ENCODE measurements at places on chromosomes 1 and 21.

- DNase-seq: no peak
Measured at GRCh38 chr1:168281603-168282325, 1.1 kb downstream of the TBX19 start.

GRCh38 chr1:40977716-40978115 is 1.8 kb upstream of the CTPS1 start:
- no peak for DNase-seq

- no peak for DNase-seq
Measured at GRCh38 chr1:93579891-93580290, 101.7 kb downstream of the BCAR3 start.

DNA sequence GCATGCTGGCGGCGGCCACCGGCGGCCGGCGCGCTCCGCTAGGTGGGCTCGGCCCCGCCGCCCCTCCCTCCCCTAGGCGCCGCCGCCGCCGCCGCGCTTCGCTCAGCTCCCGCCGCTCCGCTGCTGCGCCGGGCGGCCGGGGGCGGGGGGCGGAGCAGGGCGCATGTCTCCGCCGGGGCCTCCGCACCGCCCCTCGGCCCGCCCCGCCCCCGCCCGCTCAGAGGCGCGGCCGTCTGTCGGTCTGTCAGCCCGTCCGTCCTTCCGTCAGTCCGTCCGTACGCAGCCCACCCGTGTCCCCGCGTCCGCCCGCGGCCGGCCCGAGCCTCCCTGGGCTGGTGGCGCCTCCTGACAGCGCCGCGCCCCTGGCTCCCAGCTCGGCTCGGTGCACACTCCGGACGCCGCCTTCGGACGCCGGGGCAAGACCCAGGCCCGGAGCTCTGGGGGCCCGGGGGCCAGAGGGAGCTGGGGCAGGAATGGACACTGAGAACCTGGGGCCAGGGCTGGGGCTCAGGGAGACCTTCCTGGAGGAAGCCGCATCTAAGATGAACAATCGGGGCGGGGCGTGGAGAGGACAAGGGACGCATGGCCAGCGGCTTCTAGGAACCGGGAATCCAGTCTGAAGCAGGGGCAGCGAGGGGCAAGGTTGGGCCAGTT is at the start of gene GPR153:
Gene GPR153 (minus strand): TSS at position 138 of the 654 bp plus-strand sequence. CDS start 6,193 bp downstream, outside the sequence.
- DNase-seq: no peak

- DNase-seq: no peak
Measured at GRCh38 chr1:202090994-202091393, 31.7 kb upstream of the GPR37L1 start.

GRCh38 chr1:119133987-119134386 is 6.5 kb downstream of the WARS2 start:
- no peak for DNase-seq

- DNase-seq: peak; percentile 28
Measured at GRCh38 chr1:32753532-32754316, 51.2 kb upstream of the SYNC start.

DNA sequence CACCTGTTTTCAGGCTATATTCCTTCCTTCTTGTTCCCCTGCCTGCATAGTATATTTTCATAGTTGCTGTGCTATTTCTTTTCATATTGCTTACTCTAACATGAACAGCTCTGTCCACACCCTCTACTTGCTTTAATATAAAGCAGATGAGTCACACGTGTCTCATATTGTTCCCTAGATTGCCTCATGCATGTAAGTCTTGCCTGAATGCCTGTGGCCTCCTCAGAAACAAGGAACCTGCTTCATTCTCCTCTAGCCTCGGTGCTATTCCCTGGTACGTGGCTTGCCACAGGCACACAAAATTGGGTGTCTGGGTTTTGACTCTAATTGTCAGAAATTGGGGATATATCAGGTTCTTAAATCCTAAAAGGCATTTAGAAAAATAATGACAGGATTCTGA is 16.5 kb upstream of the PKP1 start:
- DNase-seq: no peak

- no peak for DNase-seq
Measured at GRCh38 chr21:42330380-42331371, 15.5 kb upstream of the TFF3 start.

DNA sequence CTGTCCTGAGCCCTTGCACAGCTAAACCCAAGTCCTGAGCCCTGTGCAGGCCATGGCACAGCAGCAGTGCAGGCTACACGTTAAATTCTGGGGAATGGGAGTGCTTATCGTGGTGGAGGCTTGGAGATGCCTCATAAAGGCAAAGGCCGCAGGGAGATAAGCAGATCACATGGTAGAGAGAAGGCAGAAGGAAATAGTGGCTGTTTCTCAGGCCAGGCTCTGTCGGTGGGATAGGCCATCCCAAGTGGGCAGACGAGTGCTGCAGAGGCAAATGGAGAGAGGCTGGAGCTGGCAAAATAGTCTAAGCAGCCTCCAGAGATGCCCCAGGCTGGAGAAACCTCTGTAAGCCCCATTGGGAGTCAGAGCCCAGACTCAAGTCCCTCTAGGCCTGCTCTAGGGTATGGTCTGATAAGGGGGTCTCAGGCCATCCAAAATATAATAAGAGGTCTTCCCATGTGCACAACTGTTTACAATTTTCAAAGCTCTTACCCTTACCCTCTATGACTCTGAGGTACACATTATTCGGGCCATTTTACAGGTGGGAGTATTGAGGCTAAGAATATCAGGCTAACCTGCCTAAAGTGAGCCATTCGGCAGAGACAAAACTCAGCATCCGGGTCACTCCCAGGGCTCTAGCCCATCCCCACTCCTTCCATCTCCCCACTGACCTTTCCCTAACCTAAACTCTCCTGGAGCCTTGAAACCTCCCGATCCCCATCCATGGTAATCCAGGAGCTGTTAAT is 79.6 kb downstream of the NKAIN1 start:
- DNase-seq: no peak

GRCh38 chr1:83900524-83900923 is 98.4 kb downstream of the TTLL7 start:
- no peak for DNase-seq

DNA sequence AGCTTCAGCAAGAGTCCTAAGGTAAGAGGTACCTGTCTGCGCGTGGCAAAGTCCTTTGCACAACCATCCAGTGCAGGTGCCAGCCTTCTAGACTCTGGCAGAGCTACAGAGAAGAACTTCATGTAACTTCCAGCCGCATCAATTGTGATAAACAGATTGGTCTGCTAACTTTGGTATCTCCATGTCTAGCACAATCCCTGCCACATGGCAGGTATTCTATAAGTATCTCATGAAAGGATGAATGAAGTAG is 29.8 kb downstream of the CD48 start:
- DNase-seq: no peak

- DNase-seq: no peak
Measured at GRCh38 chr1:167839009-167839408, 74.9 kb downstream of the ADCY10 start.

DNA sequence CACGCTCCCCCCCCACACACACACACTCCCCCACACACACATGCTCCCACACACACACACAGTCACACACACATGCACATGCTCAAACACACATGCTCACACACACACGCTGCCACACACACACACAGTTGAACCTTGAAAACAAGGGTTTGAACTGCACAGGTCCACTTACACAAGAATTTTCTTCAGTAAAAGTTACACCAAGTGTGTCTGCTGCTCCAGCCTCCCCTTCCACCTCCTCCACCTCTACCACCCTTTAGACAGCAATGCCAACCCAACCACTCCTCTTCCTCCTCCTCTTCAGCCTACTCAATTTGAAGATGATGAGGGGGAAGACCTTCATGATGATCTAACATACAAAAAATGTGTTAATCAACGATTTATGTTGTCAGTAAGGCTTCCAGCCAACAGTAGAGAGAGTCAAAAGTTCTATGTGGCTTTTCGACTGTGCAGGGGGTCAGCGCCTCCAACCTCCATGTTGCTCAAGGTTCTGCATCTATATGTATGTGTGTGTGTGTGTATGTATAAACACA is 26.8 kb downstream of the HSF2BP start:
- DNase-seq: no peak

GRCh38 chr21:46095083-46095719 is 2.7 kb upstream of the COL6A2 start:
- no peak for DNase-seq

DNA sequence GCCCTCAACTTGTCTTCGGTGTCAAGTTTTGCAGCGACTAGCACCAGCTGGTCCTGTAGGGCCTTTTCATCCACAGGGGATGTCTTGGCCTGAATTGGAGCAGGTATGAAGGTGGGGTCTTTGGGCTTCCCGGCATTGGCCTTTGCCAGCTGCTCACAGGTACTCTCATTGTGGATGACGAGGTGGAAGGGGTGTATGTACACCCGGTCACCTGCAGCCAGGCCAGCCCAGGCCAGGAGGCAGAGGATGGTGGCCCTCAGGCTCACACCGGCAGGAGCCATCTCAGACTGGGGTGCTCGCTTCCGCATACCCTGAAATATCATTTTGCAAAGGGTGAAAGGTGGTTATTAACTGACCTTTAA is 3.4 kb downstream of the AGT start:
- no peak for DNase-seq

DNA sequence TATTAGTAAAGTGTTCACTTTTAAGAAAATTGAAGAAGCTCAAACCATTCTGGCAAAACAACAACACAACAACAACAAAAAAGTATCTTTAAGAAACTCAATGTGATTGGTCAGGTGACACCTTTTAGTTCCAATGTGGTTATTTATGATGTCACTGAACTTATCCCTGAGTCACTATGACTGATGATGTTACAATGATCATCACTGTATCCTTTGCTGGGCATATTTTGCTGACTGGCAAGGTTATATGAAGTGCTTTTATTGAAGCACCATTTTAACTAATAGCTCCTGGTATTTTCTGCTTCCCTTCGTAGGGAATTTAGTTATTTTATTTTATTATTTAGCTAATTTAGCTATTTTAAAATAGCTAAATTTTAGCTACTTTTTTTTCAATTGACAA is at the start of gene TEX50:
Gene TEX50 (plus strand): TSS at position 223 of the 400 bp plus-strand sequence. CDS start 184 bp downstream, outside the sequence.
- DNase-seq: no peak

- no peak for DNase-seq
Measured at GRCh38 chr1:52633291-52633754, 355 bp downstream of the SHISAL2A start.

GRCh38 chr1:204337036-204337429 is 22.7 kb downstream of the PLEKHA6 start:
- DNase-seq: no peak

DNA sequence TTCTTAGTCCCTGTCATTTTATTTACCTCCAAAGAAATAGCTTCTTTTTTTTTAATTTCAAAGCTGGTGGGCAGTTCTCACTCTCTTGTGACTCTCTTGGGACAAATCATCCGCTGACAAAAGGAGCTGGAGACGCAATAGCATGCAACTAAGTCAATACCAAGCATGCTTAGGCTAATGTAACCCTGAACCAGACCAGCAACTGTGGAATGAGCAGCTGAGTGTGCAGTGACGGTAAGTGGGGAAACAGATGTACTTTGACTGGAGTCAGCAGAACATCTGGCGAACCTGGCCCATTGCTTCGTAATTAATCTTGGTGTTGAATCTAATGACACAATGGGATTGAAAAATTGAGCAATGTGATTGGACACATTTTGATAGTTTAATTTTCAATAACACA is 280.7 kb upstream of the PLXNA2 start:
- no peak for DNase-seq

DNA sequence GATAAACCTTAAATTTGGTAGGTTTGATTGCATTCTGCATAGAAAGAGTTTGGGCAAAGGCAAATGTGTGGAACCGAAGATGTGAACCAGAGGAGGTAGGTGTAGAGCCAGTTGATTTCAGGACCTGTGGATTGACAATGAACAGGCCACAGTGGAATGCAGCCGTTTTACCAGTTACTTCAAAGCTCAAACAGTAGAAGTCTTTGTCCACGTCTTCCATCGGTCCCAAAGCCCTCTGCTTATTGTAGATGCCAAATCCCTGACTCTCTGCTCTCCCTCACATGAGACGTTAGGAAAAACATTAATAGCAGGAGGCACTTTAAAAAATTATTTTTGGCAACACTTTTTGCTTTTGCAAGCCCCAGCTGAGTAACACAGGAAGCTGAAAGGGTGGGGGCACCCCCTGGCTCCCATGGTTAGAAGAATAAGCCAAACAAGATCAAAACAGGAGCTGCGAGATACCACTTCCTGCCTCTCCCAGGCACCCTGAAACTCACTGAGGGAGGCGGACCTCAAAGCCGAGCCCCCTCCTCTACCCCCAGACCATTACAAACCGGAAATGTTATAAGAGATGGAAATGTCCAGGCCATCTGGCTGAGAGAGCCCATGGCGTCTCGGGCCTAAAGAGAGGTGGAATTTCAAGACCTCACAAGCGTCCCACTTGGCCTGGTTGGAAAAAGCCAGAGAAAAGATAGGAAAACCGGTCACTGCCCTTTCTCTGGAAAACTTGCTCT is 13.5 kb downstream of the TRAF3IP3 start:
- DNase-seq: peak; percentile 20

DNA sequence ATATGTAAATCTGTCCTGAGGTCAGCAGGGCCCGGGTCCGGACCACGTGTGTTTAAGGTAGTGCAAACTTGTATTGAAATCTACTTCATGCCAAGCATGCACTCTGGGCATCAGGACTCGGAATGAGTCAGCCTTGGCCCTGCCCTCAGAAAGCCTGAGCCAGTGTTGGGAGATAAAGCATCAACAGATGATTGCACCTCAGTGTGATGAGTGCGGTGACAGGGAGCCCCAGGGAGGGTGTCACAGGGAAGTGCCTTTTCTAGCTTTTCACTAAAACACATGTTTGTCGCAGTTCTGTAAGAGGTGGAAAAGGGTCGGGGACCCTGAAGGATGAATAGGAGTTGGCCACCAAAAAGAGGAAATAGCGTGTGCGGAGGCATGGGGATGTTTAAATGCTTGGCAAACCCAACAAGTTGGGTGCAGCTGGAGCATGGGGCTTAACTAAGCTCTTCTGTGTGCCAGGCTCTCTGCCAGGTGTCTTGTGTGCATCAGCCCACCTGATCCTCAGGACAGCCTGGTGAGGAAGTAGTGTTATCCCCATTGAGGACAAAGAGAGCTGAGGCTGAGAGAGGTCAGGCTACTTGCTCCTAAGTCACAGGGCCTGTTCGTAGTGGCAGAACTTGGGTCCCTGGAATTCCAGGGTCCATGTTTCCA is 48.2 kb upstream of the EPB41 start:
- DNase-seq: no peak

- DNase-seq: no peak
Measured at GRCh38 chr1:8223526-8223925, 94.4 kb upstream of the SLC45A1 start.

- no peak for DNase-seq
Measured at GRCh38 chr1:240474133-240474614, 137.8 kb downstream of the GREM2 start.

GRCh38 chr1:197664391-197664790 is 110.9 kb downstream of the DENND1B start:
- DNase-seq: no peak

- no peak for DNase-seq
Measured at GRCh38 chr1:241834733-241835377, 13.1 kb upstream of the EXO1 start.

DNA sequence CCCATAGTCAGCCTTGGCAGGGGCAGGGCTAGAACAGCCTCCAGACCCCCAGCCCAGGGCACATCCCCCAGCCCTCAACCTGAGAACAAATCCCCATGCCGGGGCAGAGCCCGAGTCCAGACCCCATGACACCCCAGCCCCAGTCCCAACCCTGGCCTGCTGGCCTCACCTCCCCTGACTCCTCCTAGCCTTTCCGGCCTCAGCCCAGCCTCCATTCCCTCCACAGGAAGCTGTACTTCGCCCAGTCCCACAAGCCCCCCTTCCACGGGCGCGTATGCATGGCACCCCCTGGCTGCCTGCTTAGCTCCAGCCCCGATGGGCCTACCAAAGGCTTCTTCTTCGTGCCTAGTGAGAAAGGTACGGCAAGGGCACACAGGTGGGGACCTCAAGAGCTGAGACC is 50.4 kb downstream of the DISP3 start:
- no peak for DNase-seq
